ENCODE measurements at places on chromosomes 13 and 19.

DNA sequence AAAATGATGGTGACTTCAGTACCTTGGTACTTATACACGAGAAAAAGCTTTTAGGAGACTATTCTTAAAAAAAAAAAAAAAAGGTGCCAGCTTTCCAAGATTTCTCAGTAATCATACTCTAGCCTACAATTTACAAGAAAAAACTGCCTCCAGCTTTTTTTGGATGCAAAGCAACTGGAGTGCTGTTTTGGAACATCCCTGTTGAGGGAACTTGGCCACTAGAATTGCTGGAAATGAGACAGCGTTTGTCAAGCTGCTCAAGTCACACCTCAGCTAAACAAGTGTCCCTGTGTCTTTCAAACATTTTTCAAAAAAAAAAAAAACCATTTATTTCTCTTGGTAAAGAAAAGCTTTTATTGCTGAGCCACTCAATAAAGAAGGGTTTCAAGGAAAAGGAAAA is 413.1 kb upstream of the ARGLU1 start:
- no peak for DNase-seq

GRCh38 chr13:40153516-40153915 is 498.1 kb downstream of the COG6 start:
- no peak for DNase-seq

- DNase-seq = no peak
Observed at GRCh38 chr13:99323488-99323887, 16.3 kb upstream of the GPR183 start.

GRCh38 chr13:112072534-112073244 is 5.7 kb downstream of the SOX1 start:
- no peak for DNase-seq

GRCh38 chr19:45539459-45539858 is 32.2 kb downstream of the VASP start:
- DNase-seq = no peak

DNA sequence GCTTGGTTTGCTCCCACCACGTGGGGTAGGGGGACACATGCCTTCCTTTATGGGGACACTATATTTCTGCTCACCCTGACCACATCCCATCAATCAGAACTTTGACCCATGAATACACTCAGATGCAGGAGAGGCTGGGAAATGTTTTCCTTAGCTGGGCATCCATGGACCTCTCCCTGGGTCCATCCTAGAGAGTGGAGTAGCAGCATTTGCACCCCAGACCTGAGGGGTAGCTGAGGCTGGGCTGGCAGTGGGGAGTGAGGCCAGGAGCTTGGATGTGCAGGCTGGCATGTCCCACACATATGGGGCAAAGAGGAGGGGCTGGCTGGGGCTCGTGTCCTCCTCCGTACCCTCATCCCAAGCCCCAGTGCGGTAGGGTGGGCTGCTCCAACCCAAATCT is 152.8 kb downstream of the TM9SF2 start:
- no peak for DNase-seq

DNA sequence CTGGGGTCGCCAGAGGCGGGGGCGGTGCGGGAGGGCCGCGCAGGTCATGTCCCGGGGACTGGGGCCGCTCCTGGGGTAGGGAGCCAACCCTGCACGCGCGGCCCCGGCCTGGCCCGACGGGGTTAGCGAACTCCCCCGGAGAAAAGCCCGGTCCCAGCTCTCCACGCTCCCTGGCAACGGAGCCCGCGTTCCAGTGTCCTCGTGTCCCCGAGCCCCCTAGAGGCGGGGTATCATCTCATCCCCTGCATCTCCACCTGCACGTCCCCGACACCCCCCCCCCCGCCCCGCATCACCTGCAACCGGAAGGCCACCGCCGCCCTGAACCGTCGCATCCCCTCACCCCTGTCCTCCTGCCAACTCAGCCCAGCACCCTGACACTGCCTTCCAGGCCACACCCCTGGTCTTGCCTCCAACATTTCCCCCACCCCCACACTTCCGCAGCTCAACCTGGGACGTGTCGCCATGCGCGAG is 2.7 kb downstream of the WDR88 start:
- no peak for DNase-seq

DNA sequence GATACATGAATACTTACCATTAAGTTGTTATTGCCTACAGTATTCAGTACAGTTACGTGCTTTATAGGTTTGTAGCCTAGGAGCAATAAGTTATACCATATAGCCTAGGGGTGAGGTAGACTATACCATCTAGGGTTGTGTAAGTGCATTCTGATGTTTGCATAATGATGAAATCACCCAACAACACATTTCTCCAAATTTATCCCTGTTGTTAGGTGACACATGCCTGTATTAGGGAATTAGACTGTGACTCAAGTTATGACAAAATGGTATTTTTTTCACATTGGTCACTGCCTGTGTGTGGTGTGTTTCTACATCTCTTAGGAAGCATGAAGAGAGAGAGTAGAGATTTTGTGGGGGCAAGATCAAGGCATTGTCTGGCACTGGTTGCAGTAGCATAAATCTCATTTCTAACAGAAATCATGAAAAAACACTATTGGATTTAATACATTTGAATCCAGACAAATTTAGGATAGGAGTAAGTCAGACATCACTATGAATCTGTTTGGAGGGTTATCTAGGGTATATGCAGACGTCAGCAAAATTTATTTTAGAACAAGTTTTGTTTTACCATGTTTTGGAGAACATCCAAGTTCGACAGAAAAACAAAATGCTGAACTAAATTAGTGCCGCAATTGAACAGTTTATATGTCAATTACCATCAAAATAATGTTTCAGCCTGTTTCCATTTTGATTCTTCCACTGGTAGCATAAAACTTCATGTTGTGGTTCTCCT is 332.1 kb downstream of the LMO7 start:
- DNase-seq = no peak

GRCh38 chr13:98273067-98273823 is 96.2 kb upstream of the RNF113B start:
- no peak for DNase-seq

- no peak for DNase-seq
Observed at GRCh38 chr13:67964986-67965385, 734.9 kb upstream of the PCDH9 start.

- DNase-seq = no peak
Observed at GRCh38 chr13:54934121-54934520, 1905.5 kb downstream of the OLFM4 start.

- DNase-seq = no peak
Observed at GRCh38 chr19:2533686-2534422, 57.9 kb downstream of the GADD45B start.

- DNase-seq = no peak
Observed at GRCh38 chr19:39423258-39424086, 11.0 kb downstream of the PLEKHG2 start.

- DNase-seq = no peak
Observed at GRCh38 chr13:97878431-97879375, 74.8 kb upstream of the IPO5 start.

GRCh38 chr19:40165362-40165937 is 25.8 kb upstream of the MAP3K10 start:
- peak; percentile 46 for DNase-seq

DNA sequence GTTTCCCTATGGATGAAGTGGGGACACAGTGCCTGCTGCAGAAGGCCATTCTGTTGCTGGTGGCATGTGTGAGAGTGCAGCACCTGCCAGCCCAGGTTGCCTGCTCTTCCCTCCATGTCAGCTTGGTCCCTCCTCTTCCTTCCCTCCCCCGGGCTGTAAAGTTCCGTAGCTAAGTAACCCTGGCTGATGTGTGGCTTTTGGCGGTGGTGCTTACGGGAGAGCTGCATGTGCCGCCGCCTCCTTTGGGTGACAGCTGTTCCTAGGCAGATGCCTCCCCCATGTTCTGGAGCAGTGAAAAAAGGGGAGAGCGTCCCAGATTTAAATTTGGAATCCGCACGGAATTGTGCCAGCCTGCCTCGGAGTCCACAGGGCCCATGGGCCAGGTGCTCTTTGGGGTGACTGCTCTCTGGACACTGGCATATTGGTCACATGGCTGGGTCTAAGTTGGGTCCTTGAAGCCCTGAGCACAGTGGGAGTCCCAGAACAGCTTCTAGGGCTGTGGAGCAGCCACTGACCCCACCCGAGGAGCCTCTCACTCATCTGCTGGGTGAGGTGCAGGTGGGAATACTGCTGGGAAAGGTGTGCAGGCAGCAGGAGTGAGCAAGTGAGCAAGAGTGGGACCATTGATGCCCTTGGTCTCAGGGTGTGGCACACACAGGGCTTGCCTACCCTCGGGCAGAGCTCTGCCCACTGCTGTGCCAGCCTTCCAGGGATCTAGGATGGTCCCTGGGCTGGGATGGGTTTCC is 33.1 kb upstream of the ZNF536 start:
- DNase-seq = no peak

GRCh38 chr19:8387688-8388611 is 2.2 kb upstream of the RAB11B start:
- DNase-seq = no peak

DNA sequence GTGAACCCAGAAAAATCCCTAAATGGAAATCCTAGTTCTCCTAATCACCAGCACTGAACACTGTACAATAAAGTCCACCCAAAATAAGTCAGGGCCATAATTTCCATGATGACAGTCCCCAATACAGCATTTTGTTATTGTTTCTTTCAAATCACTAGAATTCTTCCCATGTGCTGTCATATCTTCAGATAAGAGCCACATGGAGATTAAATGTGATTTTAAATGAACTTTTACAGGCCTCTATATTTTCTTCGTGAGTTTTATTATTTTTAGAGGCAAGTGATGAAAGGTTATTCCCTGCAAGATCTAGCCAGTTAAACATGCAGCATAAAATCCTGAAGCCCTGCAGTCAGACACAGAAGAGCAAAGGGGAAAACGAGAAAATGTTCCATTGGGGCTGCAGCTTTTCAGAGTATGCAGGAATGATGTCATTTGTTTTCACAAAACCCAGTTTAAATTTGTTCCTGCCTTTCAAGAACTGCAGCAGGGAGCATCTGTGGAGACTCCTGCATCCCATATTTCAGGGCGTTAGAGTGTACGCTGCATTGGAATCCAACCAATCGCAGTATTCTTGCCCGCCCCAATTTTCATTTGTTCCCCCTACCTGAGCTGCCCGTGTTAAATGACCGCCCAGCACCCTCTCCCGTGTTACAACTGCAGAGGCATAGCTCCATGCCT is 167.2 kb upstream of the KLF12 start:
- no peak for DNase-seq

GRCh38 chr13:76499891-76500290 is 386.3 kb downstream of the KCTD12 start:
- DNase-seq = no peak

GRCh38 chr13:110294146-110294545 is 12.8 kb downstream of the COL4A1 start:
- no peak for DNase-seq

- no peak for DNase-seq
Observed at GRCh38 chr19:18218159-18218558, 8.1 kb downstream of the PDE4C start.

DNA sequence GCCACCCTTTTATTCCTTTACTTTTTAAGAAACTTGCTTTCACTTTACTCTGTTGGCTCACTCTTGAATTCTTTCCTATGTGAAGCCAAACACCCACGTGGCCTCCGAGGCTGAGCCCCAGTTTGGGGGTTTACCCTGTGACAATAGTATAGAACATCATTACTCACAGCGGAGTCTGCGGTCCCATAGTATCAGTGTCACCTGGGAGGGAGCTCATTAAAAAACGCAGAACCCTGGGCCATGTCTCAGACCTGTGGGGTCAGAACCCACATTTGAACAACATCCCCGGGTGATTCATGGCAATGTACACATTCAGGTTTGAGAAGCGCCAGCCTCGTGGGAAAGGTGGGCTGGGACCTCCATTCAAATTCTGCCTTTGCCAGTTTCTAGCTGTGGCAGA is 36.0 kb upstream of the UBL3 start:
- no peak for DNase-seq

GRCh38 chr19:15438124-15438496 is 11.6 kb downstream of the WIZ start:
- DNase-seq = no peak

DNA sequence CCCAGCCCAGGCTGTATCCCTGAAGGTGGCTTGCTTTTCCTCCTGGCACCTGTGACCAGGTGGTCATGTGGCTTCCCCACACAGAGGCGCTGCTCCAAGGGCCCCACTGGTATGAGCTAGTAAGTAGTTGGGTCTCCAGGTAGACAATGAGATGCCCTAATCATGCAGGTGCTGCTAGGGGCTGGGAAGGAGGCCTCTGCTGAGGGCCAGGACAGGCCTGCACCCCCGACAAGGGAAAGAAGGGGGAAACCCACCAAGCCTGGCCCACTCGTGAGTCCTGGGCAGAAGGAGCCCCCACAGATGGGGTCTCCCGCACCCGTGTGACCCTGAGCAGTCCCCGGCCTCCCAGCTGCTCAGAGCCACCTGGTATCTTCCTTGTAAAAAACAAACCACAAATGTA is 13.2 kb downstream of the PEX11G start:
- no peak for DNase-seq

- no peak for DNase-seq
Observed at GRCh38 chr19:47595944-47596343, 13.0 kb upstream of the BICRA start.

- no peak for DNase-seq
Observed at GRCh38 chr13:81987677-81988357, 1646.9 kb upstream of the SPRY2 start.

DNA sequence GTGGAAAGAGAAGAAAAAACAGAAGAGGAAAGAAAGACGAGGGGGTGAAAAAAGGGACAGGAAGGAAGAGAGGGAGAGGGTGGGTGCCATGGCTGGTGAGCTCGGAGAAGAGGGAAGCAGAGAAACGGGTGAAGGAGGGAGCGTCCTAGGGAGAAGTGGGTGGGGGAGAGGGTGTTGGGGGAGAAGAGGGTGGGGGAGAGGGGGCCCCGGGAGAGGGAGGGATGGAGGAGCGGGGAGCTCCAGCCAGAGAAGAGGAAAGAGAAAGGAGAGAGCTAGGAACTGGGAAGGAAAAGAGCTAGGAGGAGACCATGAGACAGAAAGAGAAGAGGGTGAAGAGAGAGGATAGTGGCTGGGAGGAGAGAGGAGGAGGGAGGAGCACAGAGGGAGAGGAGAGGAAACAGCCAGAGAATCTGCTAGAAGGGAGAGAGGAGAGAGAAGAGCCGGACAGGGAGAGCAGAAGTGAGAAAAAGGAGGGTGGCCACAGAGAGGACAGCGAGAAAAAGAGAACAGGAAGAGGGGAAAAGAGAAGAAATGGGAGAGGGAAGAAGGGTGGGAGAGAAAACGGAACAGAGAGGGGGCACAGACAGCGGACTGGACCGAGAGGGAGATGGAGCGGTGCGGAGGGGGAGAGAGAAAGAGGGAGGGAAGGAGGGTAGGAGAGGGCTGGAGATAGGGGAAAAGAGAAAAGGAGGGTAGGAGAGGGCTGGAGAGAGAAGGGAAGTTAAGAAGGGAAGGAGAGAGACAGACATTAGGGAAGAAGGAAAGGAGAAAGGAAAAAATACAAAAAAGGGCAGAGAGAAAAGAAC is 11.9 kb upstream of the GARIN5A start:
- DNase-seq = no peak

- no peak for DNase-seq
Observed at GRCh38 chr13:41767801-41768200, 193.1 kb downstream of the VWA8 start.
